ENCODE measurements at places on chromosomes 6 and 20. TPM values are rescaled to one million over a fixed set of nuclear protein-coding genes. Genes with fewer than 3 reads are reported as not detected.

The MTFR2 gene
- total RNA-seq: 3.1 TPM

The FAM184A gene
- total RNA-seq: 1.8 TPM

The WASF1 gene
- total RNA-seq: 14.7 TPM

The RSPH4A gene
- total RNA-seq: 0.22 TPM

Data from articular chondrocyte of knee joint (primary cell).